NB4 (cell line): ENCODE measurements at places on chromosomes 3 and 15.

DNA sequence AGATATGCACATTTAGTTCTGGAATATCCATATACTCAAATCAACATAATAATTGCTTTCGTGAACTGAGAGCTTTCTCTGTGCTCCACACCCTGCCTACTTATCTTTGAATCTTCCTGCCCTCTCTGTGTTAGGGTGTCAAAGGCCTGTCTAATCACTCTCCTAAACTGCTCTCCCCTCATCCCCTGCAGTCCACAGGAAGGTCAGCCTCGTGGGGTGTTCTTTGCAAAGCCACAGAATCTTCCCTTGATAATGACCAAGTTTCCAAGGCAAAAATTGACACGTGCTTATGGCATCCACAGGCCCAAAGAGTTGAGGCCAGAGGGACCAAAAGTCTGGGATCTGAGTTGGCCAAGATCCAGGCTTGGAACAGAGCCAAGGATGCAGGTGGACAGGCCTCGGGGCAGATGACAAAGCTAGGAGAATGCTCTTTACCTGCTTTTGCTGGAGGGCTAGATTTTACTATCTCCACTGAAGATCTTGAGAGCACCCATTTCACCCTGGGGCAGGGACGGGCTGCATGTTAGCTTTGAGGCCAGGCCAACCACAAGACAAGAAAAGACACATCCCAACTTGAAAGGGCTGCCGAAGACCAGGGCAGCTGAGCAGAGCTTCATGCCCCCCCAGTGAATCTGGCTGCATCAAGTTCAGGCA lies 20.4 kb downstream of the BHLHE40 start:
- no peak for DNase-seq

GRCh38 chr15:56058986-56059385 lies 65.6 kb upstream of the NEDD4 start:
- DNase-seq: no peak

GRCh38 chr3:52620580-52620979 lies 65.1 kb downstream of the PBRM1 start:
- DNase-seq: no peak

DNA sequence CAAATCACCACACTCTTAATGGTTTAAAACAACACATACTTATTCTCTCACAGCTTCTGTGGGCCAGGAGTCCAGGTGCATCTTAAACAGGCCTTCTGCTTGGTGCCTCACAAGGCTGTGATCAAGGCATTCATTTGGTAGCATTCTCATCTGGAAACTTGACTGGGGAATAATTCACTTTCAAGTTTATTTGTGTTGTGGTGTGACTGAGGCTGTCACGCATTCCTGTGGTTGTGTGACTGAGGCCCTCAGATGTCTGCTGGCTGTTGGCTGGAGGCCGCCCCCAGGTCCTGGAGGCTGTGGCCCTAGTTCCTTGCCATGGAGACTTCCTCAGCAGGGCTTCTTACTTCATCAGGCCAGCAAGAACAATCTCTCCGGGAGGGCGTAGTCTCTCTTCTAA lies 16.9 kb upstream of the FAM3D start:
- peak; percentile 9 for DNase-seq

DNA sequence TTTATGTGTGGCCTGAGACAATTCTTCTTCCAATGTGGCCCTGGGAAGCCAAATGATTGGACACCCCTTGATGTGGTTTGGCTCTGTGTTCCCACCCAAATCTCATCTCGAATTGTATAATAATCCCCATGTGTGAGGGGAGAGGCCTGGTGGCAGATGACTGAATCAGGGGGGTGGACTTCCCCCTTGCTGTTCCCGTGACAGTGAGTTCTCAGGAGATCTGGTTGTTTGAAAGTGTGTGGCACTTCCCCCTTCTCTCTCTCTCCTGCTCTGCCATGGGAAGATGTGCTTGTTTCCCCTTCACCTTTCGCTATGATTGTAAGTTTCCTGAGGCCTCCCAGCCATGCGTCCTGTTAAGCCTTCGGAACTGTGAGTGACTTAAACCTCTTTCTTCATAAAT lies 60.1 kb upstream of the PARL start:
- no peak for DNase-seq

GRCh38 chr15:73028031-73028430 lies 24.2 kb upstream of the NEO1 start:
- DNase-seq: no peak

- DNase-seq: no peak
Measured at GRCh38 chr15:78672285-78673014, 31.4 kb upstream of the CHRNB4 start.

- no peak for DNase-seq
Measured at GRCh38 chr3:177976241-177976640, 560.0 kb upstream of the KCNMB2 start.

DNA sequence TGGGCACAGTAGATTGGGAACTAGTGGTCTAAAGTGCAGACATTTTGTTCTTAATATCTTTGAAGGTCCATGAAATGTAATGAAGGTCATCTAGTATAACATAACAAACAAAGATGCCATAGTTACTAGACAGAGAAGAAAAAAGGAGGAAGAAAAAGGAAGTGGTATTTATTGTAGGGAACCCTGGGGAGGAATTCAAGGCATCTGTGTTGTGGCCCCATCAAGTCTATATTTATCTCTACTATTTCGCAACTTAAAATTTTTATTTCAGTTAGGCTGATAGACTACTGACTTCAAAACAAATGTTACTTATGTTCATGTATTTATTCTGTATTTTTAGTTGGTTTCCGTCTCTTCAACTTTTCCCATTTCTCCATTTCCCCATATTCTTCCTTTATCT lies 48.9 kb upstream of the ZDHHC23 start:
- peak; percentile 65 for DNase-seq

- no peak for DNase-seq
Measured at GRCh38 chr3:17761563-17761962, 19.1 kb upstream of the TBC1D5 start.

GRCh38 chr15:75850708-75851107 lies 7.5 kb downstream of the UBE2Q2 start:
- no peak for DNase-seq

GRCh38 chr15:34501131-34501530 lies 63.5 kb upstream of the GOLGA8A start:
- DNase-seq: no peak

DNA sequence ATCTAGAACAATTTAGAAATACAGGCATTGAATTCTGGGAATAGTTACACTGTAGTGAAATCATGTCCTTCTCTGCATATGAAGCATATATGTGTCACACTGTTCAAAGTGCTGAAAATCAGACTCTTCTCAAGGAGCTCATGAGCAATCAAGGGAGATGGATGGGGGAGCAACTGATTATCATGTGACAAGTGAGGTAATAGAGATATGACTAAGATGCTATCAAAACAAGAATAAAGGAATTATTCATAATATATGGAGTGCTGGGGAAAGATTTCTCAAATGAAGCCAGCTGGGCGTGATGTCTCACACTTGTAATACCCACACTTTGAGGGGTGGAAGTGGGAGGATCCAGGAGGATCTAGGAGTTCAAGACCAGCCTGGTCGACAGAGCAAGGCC lies 74.9 kb upstream of the CHRNB4 start:
- DNase-seq: no peak

DNA sequence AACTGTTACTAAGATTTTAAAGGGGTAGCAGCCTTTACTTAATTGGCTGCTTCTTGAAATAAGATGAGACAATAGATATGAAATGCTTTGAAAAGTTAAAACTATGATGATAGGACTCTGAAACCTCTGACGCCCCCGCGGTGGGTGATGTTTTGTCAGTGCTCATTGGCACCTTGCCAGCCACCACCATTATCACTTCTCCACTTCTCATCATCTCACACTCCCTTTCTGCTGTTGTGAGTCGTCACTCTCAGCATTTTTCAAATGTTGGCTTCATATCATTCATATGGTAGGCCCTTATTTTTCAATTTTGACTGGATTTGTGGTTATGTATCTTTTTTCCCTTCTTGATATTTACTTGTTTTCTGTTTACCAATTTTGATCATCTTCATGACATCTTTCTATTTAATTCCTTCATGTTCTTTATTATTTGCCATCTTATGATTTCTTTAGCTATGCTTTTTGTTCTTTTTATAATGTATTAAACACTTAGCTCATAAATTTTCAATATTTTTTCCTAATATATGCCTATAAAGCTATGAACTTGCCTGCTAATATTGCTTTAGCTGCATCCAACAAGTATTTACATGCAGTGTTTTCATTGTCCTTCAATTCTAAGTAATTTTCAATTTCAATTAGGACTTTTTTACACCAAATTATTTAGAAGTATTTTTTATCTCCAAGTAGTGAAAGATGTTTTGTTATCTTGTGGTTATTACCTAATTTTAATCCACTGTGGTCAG lies 30.3 kb upstream of the SKOR1 start:
- no peak for DNase-seq

DNA sequence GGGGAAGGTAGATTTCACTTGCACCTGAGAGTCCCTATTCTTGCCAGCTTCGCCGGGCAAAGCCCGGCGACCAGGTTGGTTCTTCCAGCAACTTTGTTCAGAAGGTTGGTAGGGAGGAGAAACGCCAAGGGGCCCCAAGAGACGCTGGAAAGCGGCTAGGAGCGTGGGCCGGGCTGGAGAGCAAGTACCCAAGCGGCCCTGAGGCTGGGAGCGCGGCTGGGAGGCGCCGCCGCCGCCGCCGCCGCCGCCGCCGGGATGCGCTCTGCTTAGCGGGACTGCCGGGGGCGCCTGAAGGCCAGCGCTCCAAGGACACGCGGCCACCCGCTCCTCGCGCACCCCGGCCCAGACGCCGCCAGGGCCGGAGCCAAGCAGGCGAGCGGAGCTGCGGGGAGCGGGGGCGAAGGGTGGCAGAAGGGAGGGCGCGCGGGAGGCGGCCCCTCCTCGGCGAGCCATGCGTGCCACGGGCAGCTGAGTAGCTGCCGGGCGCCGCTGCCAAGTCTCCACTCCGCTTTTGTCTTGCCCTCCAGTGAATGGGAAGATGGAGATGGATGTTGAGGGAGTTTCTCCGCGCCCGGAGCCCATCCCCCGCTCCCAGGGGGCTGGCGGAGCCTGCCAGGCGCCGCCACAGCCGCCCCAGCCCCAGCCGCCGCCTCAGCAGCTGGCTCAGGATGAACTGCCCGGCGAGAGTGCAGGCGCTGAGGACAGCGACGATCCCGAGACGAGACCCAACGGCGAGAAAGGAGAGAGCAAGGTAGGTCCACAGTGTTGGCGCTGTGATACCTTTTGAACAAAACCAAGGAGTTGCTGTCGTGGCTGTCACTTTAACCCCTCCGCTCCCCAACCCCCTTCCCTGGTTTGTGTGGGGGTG lies 227.4 kb upstream of the AZI2 start:
- DNase-seq: no peak

DNA sequence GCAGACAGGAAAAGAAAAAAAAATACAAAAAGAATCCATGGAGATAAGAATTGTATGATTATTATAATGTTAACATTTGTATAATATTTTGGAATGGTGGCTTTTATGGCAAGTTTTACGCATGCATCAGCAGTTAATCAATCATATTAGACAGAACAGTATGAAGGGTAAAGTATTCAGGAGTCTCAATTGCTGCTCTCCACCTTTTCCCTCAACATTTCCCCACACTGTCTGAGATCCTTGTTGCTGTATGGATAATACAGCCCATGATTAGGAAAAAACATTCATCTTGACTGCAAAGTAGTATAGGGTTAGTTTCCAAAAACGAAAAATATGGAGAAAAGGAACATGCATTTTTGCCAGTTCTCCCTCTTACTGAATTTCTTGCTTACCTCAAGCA lies 755.3 kb upstream of the ARPP21 start:
- DNase-seq: no peak

- DNase-seq: no peak
Measured at GRCh38 chr3:37961622-37962431, 28.8 kb upstream of the VILL start.

GRCh38 chr3:7272203-7272602 lies 411.3 kb downstream of the GRM7 start:
- DNase-seq: no peak

DNA sequence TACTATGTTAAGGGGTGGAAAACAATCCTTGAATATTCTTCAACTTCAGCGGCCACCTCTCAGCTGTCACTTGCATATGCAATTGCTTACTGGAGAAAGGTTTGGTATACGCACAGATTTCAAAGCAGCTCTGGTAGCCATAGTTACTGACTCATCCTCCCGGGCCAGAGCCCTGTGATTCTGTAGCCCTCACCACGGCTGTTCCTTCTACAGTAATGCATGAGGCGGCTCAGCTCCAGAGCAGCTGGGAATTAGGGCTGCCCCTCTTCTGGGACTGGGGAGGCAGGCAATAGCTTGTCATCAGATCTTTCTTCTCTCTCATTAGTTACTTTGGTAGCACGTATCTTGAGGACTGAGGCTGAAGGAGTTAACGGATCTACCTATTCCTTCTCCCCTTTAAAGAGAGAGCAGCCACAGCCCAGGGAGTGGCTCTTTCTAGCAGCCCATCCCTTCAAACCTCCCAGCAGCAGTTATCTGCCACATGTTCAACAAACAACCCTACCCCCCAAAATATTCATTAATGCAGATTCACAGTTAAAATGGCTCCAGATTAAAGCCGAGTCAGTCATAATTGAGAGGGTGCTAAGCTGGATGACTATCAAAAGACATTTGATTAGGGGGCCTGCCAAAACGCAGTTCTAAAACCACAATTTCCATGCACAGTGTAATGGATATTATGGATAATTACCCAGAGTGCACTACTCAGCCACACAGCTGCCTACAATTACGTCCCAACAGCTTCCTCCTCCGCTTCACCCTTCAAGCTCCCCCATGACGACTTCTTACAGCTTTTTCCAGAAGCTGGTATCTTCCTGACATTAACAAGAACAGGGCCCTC lies 54.7 kb downstream of the ETV5 start:
- no peak for DNase-seq

DNA sequence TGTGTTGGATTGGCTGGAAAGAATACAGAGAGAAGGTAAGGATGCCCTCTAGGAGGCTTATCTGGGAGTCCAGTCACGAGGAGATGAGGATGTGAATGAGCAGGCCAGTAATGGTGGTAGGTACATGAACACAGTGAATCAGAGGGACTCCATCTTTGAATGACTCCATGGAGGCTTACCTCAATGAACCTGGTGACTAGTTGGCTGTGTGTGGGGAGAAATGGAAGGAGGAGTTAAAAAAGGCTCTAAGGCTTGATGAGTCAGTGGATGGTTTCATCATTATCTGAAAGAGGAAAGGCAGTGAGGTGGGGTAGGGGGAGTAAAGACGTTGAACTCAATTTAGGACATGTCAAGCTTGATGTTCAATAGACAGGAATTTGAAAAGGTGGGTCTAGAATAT lies 61.1 kb downstream of the KCNAB1 start:
- DNase-seq: peak; percentile 34

DNA sequence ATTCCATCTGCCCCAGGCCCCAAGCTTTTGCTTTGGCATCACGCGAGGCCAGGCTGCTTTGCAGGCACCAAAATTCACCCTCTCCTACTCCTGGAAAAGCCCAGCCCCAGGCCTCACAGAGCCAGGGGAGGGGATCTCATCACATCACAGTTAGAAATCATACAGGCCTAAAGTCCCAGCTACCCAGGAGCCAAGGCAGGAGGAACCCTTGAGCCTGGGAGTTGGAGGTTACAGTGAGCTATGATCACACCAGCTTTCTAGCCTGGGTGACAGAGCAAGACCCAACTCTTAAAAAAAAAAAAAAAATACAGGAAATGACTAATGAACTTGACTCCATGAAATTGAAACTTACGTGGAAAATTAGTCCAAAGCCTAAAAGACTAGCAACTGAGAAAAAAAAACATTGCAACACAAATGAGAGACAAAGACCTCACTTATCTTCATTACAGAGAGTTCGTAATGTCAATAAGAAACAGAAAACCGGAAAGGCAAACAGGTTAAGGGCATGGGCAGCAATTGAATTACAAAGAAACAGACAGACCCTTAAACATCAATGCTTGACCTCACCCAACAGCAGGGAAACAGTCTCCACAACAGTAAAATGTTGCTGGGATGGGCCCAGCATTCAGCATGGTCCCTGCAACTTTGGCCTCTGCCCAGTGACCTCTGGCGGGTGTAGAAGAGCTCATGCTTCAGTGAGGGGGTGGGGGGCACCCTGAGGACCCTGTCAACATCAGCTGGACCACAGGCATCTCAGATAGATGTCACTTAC lies 151.5 kb downstream of the LRRK1 start:
- peak; percentile 80 for DNase-seq
